HEK293T (cell line): ENCODE measurements at places on chromosomes 13 and 19.

DNA sequence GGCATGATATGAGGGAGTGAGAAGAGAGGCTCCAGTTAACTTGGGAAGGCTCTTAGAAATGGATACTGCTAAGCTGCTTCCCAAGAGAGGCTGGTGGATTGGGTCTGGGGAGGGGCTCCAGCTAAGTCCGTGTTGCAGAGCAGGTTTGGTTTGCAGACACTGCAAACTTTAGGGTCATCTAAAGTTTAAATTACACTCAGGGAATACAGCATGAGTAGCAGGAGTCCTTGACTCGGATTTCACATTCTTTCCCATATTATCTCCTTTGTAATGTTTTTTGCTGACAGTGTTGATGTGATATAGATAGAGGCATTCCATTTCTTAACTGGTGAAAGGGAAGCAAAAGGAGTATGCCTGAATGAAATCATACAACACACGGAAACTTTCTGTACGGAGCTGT, 31.9 kb downstream of the SGCG start:
- peak; percentile 5 for DNase-seq

DNA sequence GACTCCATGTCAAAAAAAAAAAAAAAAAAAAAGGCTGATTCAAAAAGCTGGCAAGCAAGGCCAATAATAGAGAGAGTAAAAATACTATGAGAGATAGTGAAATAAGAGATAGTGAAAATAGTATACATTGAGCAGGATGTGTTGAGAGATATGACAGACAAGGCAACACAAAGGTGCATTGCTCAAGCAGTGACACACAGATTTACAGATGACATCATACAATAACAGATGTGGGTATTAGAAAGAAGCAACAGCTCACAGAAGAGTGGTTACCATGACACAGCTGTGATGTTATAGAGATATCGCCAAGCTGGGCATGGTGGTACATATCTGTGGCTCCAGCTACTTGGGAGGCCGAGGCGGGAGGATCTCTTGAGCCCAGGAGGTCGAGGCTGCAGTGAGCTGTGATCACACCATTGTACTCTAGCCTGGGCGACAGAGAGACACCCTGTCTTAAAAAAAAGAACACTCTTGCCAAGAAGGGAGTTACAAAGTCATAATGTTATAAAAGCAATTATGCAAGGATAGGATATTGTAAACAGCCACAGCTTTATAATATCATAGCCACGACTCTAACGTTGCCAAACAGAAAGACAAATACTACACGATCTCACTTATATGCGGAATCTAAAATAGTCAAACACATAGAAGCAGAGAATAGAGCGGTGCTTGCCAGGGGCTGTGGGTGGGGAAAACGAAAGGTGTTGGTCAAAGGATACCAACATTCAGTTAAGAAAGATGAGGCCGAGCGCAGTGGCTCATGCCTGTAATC, 10.3 kb downstream of the TNFSF9 start:
- no peak for DNase-seq

DNA sequence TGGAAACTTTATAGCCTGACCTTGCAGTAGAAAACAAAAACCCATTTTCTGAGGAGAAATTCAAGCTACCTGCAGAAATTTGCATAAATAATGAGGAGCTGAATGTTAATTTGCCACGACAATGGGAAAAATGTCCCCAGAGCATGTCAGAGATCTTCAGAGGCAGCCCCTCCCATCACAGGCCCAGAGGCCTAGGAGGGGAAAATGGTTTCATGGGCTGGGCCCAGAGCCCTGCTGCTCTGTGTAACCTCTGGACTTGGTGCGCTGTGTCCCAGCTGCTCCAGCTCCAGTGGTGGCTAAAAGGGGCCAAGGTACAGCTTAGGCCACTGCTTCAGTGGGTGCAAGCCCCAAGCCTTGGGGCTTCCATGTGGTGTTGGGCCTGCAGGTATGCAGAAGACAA, 257.9 kb downstream of the NHLRC3 start:
- DNase-seq: no peak

DNA sequence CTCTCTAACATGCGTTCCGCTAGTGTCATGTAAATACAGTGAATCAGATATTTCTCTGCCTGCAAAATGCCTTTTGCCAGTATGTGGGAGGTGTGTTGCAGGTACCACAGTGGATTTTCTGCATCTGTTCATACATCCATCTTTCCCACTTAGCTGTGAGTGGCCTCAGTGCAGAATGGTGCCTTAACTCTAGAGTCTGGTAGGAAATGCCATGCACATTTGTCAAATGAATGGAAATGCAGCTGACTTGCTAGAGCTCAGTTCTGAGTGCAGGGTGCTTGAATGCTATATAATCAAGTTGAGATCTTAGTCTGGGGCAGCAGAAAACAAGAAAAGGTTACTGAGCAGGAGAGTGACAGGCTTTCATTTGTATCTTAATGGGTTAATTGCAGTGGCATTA, 68.2 kb downstream of the LRCH1 start:
- no peak for DNase-seq

GRCh38 chr13:43445668-43446067, 341.1 kb downstream of the ENOX1 start:
- no peak for DNase-seq

GRCh38 chr19:33879818-33880575, 83.3 kb downstream of the KCTD15 start:
- DNase-seq: no peak

GRCh38 chr13:99380921-99381645, 73.9 kb upstream of the GPR183 start:
- DNase-seq: no peak

DNA sequence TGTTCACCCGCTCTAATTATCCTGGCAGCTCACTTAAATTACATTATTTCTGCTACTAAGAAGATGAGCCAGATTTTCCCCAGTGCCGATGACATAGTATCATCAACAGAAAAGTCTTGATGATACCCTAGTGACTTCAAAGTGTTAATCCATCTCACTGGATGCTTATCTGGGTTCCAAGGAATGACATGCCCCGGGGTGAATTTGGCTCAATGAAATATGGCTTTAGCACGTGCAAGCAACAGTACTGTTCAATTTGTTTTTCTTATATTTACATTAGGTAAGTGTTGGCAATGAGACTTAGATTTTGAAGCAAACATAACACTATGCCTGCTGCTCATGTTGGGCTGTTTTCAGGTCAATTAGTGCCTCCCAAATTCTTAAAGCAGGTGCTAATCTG, 548.2 kb upstream of the SLITRK1 start:
- no peak for DNase-seq

GRCh38 chr19:58128041-58128685, 22.4 kb downstream of the ZNF329 start:
- no peak for DNase-seq

DNA sequence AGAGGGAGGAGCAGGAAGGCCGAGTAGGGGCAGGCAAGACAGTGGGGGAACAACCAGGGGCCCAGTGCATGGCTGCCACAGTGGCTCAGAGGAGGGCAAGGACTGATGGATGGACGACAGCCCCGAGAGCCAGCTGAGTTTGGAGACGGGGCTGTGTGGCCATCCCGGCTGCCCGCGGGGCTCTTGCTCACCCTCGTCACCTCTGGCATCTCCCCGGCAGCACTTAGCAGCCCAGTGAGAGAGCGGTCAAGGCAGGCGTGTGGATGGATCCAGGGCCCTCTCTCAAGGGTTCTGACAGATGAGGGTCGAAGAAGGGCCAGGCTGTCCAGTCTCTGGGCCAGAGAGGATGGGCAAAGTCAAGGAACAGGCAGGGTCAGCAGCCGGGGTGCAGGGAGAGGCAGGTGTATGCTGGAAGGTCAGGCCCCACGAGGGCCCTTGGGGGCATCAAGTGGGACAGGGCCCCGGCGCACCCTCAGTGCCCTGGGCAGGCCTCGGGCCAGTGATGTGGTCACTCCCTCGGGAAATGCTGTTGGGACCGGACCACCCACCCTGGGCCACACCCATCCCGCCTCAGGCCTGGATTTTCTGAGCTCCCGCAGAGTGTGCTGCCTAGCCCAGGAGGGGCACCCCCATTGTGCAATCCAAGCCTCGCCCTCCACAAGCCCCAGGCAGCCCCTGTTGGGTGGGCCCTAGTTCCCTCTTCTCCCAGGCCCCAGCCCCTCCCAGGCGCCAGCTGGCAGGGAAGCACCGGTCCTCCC, 56.4 kb upstream of the TPM4 start:
- no peak for DNase-seq

GRCh38 chr13:75468098-75468497, 13.9 kb downstream of the TBC1D4 start:
- DNase-seq: no peak

DNA sequence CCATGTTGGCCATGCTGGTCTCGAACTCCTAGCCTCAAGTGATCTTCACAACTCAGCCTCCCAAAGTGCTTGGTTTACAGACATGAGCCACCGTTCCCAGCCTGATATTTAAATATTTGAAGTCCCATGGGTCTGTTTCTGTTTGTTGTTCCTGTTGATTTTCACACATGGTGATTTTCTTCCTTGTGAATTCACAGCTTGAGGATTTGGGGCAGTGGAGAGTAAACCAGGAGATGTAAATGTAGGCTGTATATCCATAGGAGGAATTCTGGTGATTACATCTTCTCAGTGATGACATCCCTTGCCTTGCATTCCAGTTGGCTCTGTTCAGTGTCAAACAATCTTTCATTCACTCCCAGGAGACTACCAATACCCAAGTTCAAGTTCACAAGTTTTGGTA, 471.9 kb downstream of the KCTD12 start:
- no peak for DNase-seq

- DNase-seq: no peak
Measured at GRCh38 chr19:4371247-4372164, 28.1 kb downstream of the MPND start.

DNA sequence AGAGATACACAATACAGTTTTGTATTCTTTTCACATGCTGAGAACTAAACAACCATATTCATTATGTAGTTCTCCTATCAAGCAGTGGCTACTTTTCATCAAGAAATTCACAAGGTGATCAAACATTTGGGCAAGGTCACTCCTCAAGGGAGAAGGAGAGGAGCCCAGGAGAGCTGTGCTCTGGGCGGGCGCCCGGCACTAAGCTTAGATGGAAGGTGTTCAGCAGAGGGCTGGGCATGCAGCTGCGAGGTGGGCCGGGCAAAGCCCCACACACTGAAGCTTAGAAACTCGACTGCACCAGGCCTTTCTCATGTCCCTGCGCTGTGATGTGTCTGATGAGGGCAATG, 30.4 kb upstream of the SPACA7 start:
- DNase-seq: no peak

DNA sequence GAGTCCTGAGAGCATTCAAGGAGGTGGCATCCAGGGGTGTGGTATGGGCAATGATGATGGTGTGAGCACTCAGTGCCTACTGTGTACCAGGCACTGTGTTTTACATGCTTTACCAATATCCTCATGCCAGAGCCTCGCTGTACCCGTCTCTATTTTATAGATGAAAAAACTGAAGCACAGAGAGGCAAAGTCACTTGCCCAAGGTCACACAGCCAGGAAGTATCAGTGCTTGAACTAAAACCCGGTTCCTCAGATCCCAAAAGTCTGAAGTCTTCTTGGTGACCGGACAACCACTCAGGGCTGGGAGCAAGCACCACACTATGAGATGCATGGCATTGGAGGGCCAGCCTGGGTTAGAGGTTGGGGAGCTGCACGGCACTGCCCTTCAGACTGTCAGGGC, 84.1 kb downstream of the CHST8 start:
- no peak for DNase-seq

DNA sequence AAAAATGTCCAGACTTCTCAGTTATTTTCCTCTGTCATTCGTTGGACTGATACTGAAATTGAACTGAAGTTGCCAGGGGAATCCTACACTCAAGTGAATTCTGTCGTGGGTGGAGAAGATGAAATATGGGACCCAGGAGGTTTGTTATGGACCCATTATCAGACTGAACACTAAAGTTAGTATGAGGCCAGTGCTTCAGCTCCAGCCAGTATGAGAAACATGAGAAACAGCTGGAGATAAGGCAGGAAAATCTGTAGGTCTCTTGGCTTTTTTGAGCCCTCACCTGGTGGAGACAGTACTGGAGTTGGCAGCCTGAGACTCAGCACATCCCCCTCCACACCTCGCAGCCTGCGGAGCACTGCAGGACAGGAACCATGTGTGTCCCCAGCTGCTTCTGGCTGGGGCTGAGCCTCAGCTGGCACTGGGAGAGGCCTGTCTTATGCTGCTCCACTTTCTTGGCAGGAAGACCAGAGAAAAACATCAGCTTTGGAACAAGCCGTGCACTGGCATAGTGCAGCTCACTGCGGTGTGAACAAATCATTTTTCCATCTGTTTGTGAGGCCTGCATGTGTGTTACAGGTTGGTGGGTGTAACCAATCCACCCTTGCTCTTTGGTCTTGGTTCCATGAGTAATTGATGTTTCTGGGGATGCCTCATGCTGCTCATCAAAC, 641.0 kb downstream of the FGF9 start:
- no peak for DNase-seq

DNA sequence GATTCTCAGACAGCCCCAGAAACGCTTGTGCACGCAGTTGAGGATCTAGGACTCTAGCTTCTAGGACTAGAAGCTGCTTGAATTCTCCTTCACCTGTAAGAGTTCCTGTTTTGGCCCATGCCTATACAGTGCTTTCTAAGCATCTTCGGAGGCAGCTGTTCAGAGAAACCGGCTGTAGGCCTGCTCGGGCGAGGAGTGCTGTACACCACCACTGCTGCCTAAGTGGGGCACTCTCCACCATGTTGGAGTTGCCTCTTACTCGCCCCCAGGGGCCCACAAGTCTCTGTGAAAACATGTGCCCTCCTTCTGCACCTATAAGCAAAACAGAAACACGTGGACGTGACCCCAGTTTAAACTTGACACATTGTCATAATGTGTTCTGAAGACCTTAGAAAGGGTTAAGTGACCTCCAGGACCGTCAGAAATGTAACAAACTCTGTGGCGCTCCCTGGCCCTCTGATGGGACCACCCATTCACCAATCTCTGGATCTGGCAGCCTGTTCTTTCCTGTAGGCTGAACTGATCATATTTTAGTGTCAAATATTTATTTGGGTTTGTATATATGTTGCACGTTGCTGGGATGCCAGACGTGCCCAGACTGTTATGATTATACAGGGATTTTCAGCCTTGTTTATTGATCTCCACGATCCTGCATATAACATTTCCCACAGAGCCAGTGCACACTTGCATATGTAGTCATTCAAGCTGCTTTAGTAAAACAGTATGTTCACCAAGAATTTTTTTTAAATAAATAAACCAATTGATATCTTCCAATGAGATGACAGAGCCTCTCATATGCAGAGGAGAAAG, 60.8 kb downstream of the C13orf42 start:
- DNase-seq: no peak

DNA sequence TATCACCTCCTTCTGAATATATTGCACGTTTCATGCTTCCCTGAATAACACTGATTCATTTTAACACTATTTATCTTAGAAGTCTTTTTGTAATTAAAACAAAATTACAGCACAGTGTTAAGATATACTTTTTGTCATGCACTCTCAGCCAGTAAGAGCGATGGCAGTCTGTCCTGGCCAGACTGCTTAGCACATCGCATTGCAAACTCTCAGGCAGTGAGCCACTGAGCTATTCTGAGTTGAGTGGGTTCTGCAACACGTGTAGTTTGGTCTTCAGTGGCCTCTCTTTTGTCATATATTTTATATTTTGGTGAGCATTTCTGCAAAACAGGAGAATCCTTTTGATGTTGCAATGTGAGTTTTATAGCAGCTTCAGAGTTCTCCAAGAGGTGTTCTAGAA, 332.1 kb downstream of the HS6ST3 start:
- DNase-seq: no peak
